ENCODE measurements at places on chromosomes 1 and 21. TPM values are rescaled to one million over a fixed set of nuclear protein-coding genes. Genes with fewer than 3 reads are reported as not detected.

The ZNF593OS gene
- total RNA-seq = 2.2 TPM

The KLHL21 gene
- total RNA-seq = 125 TPM

The FBXO2 gene
- 1.2 TPM for total RNA-seq

The TCHHL1 gene
- not detected for total RNA-seq

The MAB21L3 gene
- total RNA-seq = not detected

The GJA9 gene
- total RNA-seq = not detected

The PRKCZ gene
- 0.44 TPM for total RNA-seq

The FLG2 gene
- not detected for total RNA-seq

The OXCT2 gene
- total RNA-seq = not detected

The GPR25 gene
- not detected for total RNA-seq
